ENCODE measurements at places on chromosomes 7 and 10. TPM values are rescaled to one million over a fixed set of nuclear protein-coding genes. Genes with fewer than 3 reads are reported as not detected.
A peak's percentile ranks its signal among the peaks of the same experiment; 100 is the strongest.

SFTPA2 gene
- total RNA-seq, result not detected

AGMO gene
- total RNA-seq, result not detected

- no peak for DNase-seq
Measured at GRCh38 chr7:30286749-30287148, 2.4 kb downstream of the ZNRF2 start.

DNA sequence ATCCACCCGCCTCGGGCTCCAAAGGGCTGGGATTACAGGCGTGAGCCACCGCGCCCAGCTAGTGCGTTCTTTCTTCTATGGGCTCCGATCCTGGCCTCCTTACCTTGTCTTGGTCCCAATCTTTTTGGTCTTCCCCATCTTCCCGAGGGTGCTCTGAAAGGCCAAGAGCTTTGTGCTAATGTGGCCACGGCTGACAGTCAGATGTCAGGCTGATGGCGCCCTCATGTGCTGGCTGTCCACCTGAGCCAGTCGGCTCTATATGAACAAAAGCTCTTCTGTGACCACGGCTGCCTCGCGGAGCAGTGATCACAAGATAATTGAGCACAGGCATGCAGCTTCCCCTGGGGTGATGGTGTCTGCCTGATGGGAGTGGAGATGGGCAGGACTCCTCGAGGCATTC, 11.0 kb upstream of the AHCYL2 start:
- DNase-seq, result no peak

GRCh38 chr7:47762746-47763062, 180.8 kb upstream of the TNS3 start:
- DNase-seq, result no peak

GRCh38 chr7:107322015-107322414, 147.8 kb upstream of the GPR22 start:
- DNase-seq, result no peak

- no peak for DNase-seq
Measured at GRCh38 chr7:137592232-137592896, 248.8 kb upstream of the PTN start.

- DNase-seq, result no peak
Measured at GRCh38 chr10:110912374-110912773, 6.6 kb downstream of the BBIP1 start.

DNA sequence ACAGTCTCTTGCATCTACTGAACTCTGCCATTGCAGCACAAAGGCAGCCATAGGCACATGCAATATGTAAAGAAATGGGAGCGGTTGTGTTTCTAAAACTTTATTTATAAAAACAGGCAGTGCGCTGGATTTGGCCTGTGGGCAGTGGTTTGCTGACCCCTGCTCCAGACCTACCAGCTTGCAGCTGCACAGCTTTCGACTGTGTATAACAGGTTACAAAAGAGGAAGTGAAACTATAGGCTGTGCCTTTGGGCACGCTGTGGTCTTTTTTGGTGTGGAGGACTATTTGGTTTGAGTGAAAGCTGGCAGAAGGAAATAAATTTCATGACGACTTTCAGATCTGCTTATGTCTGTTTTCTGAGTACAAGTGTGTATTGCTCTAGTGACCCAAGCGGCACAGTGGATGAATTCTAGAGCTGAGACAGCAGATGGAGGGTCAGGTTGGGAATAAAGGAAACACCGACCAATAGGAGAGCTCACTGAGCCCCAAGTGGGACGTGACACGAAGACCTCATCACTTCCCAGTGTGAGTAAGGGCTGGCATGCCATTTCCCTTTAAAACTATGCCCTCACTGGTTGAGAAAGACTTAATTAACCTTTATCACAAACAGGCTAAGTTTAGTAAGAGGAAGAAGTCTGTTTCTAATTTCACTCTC, 152.7 kb downstream of the ANK3 start:
- peak; percentile 5 for DNase-seq

- no peak for DNase-seq
Measured at GRCh38 chr7:74430961-74431466, 22.7 kb upstream of the GTF2IRD1 start.

All from T-helper 17 cell (primary cell).